RCC 7860 (cell line): ENCODE measurements at places on chromosomes 7 and 10.

DNA sequence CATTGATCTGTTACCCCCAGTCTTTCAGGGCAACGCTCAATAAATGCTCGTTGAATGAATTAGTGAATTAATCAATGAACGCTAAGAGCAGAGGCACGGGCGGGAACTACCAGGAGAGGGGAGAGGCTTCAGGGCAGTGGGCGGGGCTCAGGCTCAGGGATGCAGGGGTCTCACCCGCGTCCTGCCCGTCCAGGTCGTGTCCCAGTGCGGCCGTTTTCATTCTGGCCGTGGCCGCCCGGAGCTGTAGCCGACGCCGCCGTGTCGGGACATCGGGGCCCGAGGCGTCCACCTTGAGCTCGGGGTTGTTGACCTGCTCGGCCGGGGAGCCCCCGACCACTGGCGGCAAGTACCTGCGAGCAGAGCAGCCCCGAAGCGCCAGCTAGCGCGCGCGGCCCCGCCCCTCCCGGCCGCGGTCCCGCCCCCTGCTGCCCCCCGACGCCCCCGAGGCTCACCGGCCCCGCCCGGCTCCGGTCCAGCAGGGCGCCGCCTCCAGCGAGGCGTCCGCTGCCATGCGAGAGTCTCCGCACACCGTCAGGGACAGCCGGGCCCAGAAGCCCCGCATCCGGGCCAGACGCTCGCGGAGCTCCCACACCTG, 2.8 kb upstream of the GAL3ST4 start:
- no peak for DNase-seq

- no peak for DNase-seq
These were observed 282.0 kb upstream of the ETV1 start for GRCh38 chr7:14271441-14271840.

- no peak for DNase-seq
These were observed 8.8 kb upstream of the LIMK1 start for GRCh38 chr7:74074770-74075169.

DNA sequence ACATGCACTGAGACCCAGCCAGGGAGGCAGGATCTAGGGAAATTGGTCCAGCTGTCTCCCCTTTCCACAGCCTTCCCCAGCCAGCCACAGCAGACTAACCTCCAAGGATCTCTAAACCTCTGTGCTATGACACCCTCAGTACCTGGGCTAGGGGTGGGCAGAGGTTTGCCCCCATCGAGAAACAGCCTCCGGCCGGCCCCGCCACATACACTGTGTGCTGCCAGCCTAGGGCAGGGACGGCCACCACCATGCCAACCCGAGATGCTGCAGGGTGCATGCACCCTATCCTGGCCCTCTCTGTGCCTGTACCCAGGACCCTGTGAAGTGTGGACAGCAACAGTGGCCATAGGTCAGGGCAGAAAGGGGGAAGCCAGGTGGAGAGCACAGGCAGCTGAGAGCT, 58.1 kb downstream of the PARP12 start:
- no peak for DNase-seq

DNA sequence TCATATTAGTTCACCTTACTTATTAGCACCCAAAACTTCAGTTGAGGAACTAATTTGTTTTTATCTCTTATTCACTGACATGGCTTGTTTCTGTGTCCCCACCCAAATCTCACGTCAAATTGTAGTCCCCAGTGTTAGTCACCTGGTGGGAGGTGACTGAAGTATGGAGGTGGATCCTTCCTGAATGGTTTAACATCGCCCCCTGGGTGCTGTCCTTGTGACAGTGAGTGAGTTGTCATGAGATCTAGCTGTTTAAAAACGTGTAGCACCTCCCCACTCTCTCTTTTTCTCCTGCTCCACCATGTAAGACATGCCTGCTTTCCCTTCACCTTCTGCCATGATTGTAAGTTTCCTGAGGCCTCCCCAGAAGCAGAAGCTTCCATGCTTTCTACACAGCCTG, 75.0 kb upstream of the HECTD2 start:
- no peak for DNase-seq

- no peak for DNase-seq
These were observed 102.7 kb downstream of the ZWINT start for GRCh38 chr10:56258378-56258777.

DNA sequence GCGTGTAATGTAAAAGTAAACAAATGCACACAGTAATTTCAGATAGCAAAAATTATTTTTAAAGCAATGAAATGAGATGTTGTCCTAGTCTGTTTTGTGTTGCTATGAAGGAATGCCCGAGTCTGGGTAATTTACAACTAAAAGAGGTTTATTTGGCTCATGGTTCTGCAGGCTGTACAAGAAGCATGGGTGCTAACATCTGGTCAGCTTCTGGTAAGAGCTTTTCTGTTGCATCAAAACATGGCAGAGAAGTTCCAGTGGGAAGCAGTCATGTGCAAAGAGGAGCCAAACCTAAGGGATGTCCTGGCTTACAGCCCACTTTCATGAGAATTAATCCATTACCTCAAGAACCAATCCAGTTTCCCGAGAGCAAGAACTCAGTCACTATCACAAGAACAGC, 62.9 kb upstream of the MNX1 start:
- DNase-seq = no peak

GRCh38 chr10:76976142-76976541, 661.5 kb downstream of the KCNMA1 start:
- DNase-seq = no peak

- DNase-seq = no peak
These were observed 175.4 kb downstream of the SNX10 start for GRCh38 chr7:26467104-26467503.

- no peak for DNase-seq
These were observed 7.1 kb downstream of the JAZF1 start for GRCh38 chr7:28173531-28173930.

- no peak for DNase-seq
These were observed 158.0 kb downstream of the VTI1A start for GRCh38 chr10:112605063-112605462.

- no peak for DNase-seq
These were observed 173.0 kb upstream of the LANCL2 start for GRCh38 chr7:55191926-55192692.

DNA sequence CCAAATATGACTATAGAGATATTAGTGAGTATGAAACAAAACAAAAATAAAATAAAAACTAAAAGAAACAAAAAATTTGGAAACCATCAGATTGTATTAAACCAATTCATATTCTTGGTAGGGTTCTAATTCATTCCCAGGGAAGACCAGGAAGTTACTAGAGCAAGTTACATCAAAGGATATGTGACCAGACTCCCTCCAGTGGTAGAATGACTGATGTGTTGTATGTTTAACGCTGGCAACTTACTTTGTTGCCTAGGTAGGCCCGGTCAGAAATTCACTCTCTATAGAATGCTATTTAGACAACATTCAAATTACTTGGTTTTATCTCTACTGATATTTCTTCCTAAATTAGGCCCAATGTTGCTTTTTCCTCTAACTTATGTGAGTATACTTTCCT, 5.2 kb downstream of the PHYHIPL start:
- DNase-seq = peak; percentile 58

- DNase-seq = no peak
These were observed 82.8 kb downstream of the ORC5 start for GRCh38 chr7:104124893-104125477.

DNA sequence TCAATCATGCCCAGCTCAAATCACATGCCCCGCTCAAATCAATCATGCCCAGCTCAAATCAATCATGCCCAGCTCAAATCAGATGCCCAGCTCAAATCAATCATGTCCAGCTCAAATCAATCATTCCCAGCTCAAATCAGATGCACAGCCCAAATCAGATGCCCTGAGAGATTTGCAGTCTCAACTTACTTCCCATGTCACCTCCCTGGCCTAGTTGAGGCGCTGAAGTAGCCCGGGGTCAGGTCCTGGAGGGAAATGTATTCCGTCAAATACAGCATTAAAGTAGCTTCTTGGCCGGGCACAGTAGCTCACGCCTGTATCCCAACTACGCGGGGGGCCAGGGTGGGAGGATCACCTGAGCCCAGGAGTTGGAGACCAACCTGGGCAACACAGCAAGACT, 15.7 kb upstream of the PRKAR1B start:
- DNase-seq = no peak

DNA sequence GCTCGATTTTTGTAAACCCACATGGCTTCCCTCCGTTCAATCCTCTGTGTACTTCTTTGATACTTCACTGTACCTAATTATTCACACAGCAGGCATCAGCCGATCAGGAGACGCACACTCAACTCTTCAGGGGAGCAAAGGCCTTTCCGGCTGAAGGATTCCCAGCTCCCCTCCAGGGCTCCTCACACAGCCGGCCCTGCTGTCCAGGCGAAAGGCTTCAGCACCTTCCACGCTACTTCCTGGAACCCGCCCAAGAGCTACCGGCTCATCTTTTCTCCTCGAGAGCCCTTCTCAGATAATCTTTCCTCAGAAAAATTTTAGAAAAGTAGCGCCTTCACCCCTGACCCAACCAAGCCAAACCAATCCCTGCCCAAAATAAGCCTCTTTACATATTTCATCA, 270.4 kb downstream of the ZMYND11 start:
- no peak for DNase-seq

DNA sequence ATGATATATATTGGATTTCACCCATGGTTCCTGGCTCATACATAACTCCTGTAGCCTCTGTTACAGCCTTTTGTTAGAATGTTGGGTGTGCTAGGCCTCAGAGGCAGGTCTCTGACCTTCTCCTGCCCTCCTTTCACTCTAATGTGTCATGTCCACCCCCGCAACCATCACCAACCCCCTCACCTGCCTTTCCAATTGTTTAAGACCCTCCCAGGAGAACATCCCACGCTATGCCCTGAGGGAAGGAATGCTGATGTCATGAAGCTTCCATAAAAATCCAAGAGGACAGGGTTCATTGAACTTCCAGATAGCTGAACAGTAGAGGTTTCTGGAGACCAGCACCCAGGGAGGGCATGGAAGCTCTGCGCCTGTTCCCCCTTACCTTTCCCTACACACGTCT, 30.8 kb upstream of the C10orf67 start:
- DNase-seq = no peak

DNA sequence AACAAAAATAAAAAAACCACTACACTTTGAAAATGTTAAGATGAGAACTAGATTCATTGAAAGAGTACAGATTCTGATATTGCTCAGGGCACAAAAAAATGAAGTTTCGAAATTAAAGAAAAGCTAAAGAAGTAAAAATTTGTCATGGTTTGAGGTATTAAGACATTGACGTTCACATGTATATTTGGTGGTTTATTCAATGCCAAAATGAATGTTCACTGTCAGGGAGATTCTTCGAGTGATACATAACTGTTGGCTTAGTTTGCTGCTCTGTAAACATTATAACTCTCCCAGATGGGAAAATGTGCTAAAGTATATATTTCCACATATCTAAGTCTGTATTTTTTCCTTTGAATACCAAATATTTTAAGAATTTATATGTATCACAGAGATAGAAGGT, 345.0 kb downstream of the SEMA3D start:
- DNase-seq = no peak

DNA sequence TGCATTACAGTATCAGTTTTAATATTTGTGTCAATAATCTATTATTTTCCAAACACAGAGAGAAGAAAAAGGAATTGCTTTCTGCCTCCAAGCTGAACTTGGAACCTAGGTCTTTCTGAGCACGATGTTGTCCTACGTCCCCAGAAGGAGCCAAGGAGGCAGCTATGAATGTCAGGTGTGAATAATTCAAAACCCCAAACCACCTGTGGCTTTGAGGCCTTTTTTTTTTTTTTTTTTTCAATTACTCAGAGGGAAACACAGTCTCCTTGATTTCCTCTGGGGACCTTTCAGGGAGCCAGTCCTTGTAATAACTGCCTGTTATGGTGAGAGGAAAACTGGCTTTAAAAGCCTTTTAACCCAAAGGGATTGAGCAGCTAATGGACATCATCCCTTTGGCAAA, 8.3 kb downstream of the GPR85 start:
- DNase-seq = no peak

DNA sequence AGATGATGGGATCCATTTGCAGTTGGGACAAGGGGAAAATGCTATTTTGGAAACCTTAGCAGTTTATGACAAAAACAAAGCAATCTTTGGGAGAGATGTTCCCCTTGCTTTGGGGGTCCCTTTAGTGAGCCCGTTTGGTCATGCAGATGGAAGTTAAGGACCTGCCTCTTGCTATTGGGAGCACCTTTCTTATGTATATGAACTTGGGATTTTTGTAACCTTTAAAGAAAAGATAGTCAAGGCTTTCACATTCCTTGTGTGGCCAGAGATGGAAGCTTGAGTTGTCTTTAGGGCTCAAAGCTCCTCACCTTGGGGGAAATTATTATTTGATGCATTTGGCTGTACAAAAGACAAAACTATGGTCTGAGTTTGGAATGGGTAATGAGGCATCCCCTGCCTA, 179.0 kb upstream of the PLPP4 start:
- DNase-seq = no peak

GRCh38 chr10:113225903-113226302, 275.9 kb downstream of the TCF7L2 start:
- no peak for DNase-seq

DNA sequence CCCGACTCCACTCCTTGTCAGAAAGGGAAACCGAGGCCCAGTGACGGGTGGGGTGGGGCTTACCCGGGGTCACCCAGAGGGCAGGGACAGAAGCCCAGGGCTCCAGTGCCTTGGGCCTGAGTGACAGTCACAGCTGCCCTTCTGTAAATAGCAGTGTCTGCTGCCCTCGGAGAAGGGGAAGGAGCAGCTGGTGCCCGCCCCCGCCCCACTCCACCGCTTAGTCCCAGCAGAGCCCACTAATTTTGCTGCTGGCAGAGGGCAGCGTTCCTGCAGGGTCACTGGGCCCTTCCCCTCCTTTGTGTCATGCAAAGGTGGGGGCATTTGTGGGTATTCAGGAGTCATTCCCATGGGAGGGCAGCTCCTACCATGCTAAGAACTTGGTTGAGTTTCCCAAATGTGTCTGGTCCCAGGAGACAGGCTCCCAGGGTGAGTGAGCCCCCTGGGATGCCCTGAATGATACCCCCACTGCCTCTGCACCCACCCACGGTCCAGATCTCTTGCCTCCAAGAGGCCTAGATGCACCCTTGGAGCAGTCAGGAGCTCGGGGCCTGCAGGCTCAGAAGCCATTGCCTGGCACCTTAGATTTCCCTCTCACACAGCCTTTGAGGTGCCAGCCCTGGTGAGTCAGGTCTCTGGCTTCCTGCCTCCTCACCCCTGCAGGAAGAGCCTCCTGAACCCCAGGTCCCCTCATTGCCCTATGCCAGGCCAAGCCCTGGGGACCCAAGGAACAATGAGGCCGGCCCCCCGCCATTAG, 17.2 kb downstream of the SH2B2 start:
- no peak for DNase-seq

- DNase-seq = peak; percentile 82
These were observed 87.9 kb downstream of the RNF216 start for GRCh38 chr7:5693529-5693928.

DNA sequence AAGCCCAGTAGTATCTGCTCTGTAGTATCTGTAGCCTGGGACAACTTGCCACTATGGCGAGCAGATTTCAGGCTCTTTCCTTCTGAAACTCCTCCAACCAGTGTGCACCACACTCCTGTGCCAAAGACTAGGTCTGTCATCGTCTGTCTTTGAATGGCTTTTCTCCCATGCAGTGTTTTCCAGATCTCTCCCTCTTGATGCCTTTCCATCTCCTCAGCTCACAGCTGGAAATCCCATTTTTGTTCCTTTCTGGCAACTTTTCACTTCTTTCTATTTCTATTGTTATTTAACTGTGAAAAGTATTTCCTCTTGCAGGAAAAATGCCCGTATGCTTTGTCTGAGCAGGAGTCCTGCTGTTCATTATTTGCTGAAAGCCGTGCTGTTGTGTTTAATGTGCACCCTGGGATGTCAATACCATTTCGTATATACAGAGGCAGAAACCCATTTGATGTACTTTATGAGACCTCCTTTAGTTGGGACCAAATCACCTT, 373.7 kb downstream of the PHTF2 start:
- DNase-seq = no peak
